ENCODE measurements at places on chromosomes 3 and 15. TPM values are rescaled to one million over a fixed set of nuclear protein-coding genes. Genes with fewer than 3 reads are reported as not detected.

GRCh38 chr3:58955308-58955707, 94.5 kb downstream of the CFAP20DC start:
- no peak overlapping the region for H3K4me3 ChIP-seq
- no peaks in the 10 kb centered on the region for H3K4me1 ChIP-seq
- no peak overlapping the region for H3K27ac ChIP-seq
- no peak for DNase-seq

- no peak for DNase-seq
- no peak overlapping the region for H3K4me3 ChIP-seq
- H3K27me3 ChIP-seq = no peaks in the 10 kb centered on the region
- no peaks in the 10 kb centered on the region for H3K4me1 ChIP-seq
Measured at GRCh38 chr3:155147588-155147987, 67.5 kb downstream of the MME start.

- H3K36me3 ChIP-seq = no peaks in the 10 kb centered on the region
- H3K27me3 ChIP-seq = no peaks in the 10 kb centered on the region
- peaks cover 31% of the 10 kb centered on the region for H3K4me1 ChIP-seq
- no peak overlapping the region for H3K4me3 ChIP-seq
- no peak for DNase-seq
- H3K27ac ChIP-seq = no peak overlapping the region
Measured at GRCh38 chr3:10350324-10350985, 29.5 kb upstream of the SEC13 start.

The KCNAB1 gene
- total RNA-seq = not detected

- H3K27ac ChIP-seq = no peak overlapping the region
- H3K4me1 ChIP-seq = no peaks in the 10 kb centered on the region
- H3K36me3 ChIP-seq = no peaks in the 10 kb centered on the region
- H3K4me3 ChIP-seq = no peak overlapping the region
- no peaks in the 10 kb centered on the region for H3K27me3 ChIP-seq
Measured at GRCh38 chr3:35832140-35832571, 192.8 kb downstream of the ARPP21 start.

The CFAP100 gene
- total RNA-seq = not detected

The SPINK8 gene
- total RNA-seq = not detected

DNA sequence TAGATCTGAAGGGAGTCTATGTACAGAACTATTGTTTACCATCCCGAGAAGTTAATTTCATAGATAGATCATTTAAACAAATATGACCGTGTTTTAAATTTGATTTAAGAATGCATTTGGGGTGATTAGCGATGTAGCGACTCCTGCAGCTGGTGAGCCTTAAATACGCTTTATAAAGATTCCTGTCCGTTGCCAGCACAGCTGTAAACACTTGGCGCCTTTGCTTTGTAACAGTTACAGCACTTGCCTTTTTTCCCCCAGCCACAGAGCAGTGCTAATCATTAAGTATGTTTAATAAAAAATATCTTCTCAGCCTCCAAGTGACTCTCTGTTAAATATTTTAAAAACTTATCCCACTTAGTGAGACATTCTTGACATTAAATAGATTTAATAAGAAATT, 333.8 kb downstream of the FEZF2 start:
- no peak overlapping the region for H3K4me3 ChIP-seq
- no peaks in the 10 kb centered on the region for H3K27me3 ChIP-seq
- no peak for DNase-seq

GRCh38 chr3:9316881-9317361, 45.9 kb upstream of the THUMPD3 start:
- peaks cover 13% of the 10 kb centered on the region for H3K4me1 ChIP-seq
- no peaks in the 10 kb centered on the region for H3K36me3 ChIP-seq
- peak; percentile 45 for DNase-seq
- H3K27ac ChIP-seq = peak overlapping the region; percentile 63

- no peaks in the 10 kb centered on the region for H3K27me3 ChIP-seq
- no peak overlapping the region for H3K4me3 ChIP-seq
- no peaks in the 10 kb centered on the region for H3K36me3 ChIP-seq
- no peak for DNase-seq
- H3K27ac ChIP-seq = no peak overlapping the region
- peaks cover 6% of the 10 kb centered on the region for H3K4me1 ChIP-seq
Measured at GRCh38 chr3:43728947-43729346, 38.2 kb downstream of the ABHD5 start.

GRCh38 chr3:10688126-10688525, 127.9 kb upstream of the SLC6A11 start:
- no peak overlapping the region for H3K27ac ChIP-seq
- no peak overlapping the region for H3K4me3 ChIP-seq
- no peaks in the 10 kb centered on the region for H3K4me1 ChIP-seq

DNA sequence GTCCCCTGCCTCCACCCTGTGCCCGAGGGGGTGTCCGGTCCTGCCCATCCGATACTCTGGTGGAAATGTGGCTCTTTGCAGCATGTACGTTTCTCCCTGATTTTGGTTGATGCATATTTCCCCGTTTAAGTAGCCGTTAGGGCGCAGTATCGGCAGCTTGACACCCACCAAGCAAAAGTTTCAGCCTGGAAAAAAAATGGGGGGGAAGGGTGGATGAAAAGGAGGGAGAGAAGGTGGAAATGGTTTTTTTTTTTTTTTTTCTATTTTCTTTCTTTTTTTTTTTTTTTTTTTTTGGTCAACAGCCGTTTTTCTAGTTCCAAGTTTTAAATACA, 1.3 kb downstream of the RAP2B start:
- peak overlapping the region; percentile 94 for H3K4me3 ChIP-seq
- peaks cover 48% of the 10 kb centered on the region for H3K36me3 ChIP-seq
- H3K27me3 ChIP-seq = no peaks in the 10 kb centered on the region

The IREB2 gene
- 16.3 TPM for total RNA-seq

The MKRN3 gene
- total RNA-seq = 0.38 TPM

DNA sequence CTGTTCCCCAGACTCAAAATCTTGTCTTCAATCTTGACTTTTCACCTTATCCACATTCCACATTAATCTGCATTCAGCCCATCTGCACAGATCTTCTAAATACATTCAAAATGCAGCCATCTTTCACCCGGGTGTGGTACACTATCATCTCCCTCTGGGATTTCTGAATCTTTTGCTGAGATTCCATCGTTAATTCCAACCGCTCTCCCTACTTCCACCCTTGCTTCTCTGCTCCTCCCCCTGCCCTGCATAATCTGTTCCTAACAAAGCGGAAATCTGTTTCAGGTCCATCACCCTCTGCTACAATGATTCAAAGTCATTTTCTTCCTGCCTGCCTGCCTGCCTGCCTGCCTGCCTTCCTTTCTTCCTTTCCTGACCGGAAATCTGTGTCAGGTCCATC, 7.9 kb upstream of the GOLGA8B start:
- no peak overlapping the region for H3K27ac ChIP-seq
- H3K27me3 ChIP-seq = no peaks in the 10 kb centered on the region
- no peaks in the 10 kb centered on the region for H3K4me1 ChIP-seq
- no peaks in the 10 kb centered on the region for H3K36me3 ChIP-seq
- H3K4me3 ChIP-seq = no peak overlapping the region

The XYLB gene
- 3.0 TPM for total RNA-seq

DNA sequence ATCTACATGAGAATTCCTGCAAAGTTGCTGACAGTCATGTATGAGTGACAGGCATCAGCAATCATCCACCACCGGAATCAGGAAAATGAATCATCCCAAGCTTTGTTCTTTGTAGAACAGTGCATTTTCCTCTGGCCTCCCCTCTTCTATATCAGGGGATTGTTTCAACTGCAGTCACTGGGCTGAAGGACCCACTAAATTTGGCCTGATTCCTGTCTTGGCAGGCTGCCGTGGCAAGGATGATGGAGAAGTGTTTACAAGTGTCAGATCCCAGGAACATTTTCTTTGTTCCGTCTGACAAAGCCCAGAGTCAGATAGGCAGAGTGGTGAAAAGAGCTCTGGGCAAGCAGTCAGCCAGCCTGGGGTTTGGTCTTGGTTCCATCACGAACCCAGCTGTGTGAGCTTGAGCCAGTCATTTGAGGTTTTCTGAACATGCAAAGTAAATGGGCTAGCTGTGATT, 175.1 kb upstream of the TSC22D2 start:
- peak overlapping the region; percentile 22 for H3K27ac ChIP-seq
- H3K4me3 ChIP-seq = no peak overlapping the region
- H3K36me3 ChIP-seq = no peaks in the 10 kb centered on the region
